ENCODE measurements at places on chromosomes 11 and 22. TPM values are rescaled to one million over a fixed set of nuclear protein-coding genes. Genes with fewer than 3 reads are reported as not detected.

The MYEOV gene
- 0.03 TPM for polyA plus RNA-seq

The CRYBA4 gene
- 0.06 TPM for polyA plus RNA-seq

The FGF3 gene
- polyA plus RNA-seq = not detected

The HTATIP2 gene
- polyA plus RNA-seq = 25.0 TPM

The OR52N4 gene
- 0.04 TPM for polyA plus RNA-seq

The PDGFD gene
- polyA plus RNA-seq = 18.1 TPM

The KLHL35 gene
- 1.3 TPM for polyA plus RNA-seq

The LUZP2 gene
- polyA plus RNA-seq = 2.8 TPM

The TLCD5 gene
- 5.4 TPM for polyA plus RNA-seq

The FGF4 gene
- 0.03 TPM for polyA plus RNA-seq

The ELFN2 gene
- polyA plus RNA-seq = 0.27 TPM

The SCUBE2 gene
- polyA plus RNA-seq = 10.7 TPM

The CELSR1 gene
- polyA plus RNA-seq = 5.9 TPM

The PATE4 gene
- polyA plus RNA-seq = 0.04 TPM

The APOL2 gene
- 42.5 TPM for polyA plus RNA-seq

The LIPT2 gene
- 6.8 TPM for polyA plus RNA-seq

The ANKK1 gene
- 0.27 TPM for polyA plus RNA-seq

The DENND6B gene
- polyA plus RNA-seq = 7.1 TPM

The FOLR1 gene
- polyA plus RNA-seq = 1.9 TPM

The TENM4 gene
- polyA plus RNA-seq = 2.1 TPM

Measured in large intestine (tissue), 12 donors.